Kidney (tissue), 22 donors: ENCODE measurements at places on chromosomes 1 and 21. TPM values are rescaled to one million over a fixed set of nuclear protein-coding genes. Genes with fewer than 3 reads are reported as not detected.

LYPD8 gene
- 0.92 TPM for polyA plus RNA-seq

RUNX1 gene
- 1.3 TPM for polyA plus RNA-seq

PPIAL4G gene
- not detected for polyA plus RNA-seq

GLRX2 gene
- polyA plus RNA-seq: 25.3 TPM

SPRR1B gene
- not detected for polyA plus RNA-seq

IL23R gene
- polyA plus RNA-seq: not detected
